Hippocampal formation (tissue), 2 donors: ENCODE measurements at places on chromosomes 3 and 15.

DNA sequence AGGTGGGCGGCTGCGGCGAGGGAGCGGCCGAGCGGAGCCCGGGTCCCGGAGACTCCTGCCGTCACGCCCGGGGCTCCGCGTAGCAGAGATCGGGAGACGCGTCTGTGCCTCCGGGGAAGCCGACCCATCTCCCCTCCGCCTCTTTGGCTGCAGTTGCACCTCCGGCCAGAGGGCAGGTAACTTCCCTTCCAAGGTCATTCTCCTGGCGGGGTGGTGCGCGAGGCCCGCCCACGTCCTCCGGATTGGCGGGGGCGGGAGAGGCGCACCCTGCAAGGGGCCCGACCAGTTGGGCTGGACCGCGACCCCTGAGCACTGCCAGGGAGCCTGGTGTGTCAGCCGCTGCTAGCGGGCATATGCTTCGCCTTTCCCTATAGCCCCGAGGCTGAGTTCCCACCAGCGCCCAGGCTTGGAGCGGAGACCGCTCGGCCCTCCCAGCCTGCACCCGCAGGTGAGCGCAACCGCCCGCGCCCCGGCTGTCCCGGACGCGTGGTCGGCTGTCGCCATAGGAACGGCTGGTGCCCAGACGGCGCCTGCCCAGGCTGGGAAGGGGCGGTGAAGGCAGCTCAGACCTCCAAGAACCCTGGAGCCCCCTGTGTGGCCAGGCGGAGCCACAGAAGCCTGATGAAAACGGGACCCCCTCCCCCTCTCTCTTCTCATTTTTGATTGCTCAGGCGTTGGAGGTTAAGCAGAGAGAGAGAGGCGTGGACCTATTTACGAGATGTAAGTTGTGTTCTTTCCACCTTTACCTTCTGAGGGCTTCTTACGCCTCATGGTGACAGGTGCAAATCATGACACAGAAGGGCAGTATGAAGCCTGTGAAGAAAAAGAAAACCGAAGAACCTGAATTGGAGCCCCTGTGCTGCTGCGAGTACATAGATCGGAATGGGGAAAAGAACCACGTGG is 453 bp downstream of the ZDHHC23 start:
- DNase-seq, result no peak

GRCh38 chr3:30713885-30714503 is 107.6 kb downstream of the TGFBR2 start:
- no peak for DNase-seq

DNA sequence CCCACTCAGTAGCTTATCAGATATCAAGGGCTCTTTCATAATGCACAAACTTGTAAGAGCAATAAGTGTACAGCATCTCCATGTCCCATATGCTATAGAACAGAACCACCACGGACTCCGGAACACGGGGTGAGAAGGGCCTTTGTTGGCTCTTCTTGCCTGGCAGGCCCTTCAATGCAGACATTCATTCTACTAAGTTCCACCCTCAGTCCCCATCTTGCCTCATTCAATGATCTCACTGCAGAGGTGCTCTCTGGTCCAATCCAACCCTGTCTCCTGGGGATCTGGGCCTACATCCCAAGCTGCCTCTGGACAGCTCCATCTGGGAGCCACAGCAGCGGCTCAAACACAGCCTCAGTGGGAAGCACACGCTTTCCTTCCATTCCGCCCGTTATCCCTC is 16.8 kb downstream of the HACD2 start:
- DNase-seq, result peak; percentile 48

GRCh38 chr15:54462511-54462913 is 484.3 kb downstream of the UNC13C start:
- no peak for DNase-seq

DNA sequence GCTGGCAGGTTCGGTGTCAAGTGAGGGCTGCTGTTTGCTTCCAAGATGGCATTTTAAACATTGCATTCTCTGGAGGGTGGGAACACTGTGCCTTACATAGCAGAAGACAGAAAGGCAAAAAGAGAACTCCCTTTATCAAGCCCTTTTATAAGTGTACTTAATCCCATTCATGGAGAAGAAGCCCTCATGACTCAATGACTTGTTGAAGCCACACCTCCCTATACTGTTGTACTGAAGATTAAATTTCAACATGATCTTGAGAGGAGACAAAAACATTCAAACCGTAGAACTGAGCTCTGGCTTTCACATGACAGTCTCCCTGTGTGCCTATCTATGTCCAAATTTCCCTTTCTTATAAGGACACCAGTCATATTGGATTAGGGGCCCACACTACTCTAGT is 443.4 kb upstream of the CDIN1 start:
- DNase-seq, result no peak

- DNase-seq, result peak; percentile 26
These were observed 161.3 kb upstream of the TLE3 start for GRCh38 chr15:70259028-70259424.

DNA sequence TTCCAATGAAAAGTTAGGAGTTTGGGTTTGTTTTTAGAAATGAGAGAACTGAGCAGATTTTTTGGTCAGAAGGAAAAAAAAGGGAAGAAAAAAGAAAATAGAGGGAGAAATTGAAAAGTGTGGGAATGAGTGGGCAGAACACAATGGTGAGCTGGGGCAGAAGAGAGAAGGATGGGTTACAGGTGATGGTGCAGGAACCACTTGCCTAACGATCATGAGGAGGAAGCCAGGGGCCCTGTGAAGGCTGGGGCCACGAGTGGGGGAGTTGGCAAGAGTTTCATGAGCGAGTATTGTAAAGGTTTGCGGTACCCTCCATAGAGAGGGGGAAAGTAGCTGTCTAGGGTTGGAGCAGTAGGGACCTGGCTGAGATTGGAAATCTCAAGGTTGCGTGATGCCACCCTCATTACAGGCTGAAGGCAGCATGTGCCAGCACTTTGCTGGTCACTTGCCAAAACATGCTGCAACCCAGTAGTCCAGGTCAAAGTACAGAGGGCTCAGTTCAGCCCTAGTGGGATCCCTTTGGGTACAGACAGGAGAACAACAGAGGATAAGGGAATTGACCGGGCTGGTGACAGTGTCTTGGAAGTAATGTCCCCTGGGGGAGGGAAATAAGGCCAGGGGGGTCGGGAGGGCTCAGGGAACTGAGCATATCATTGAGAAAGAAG is 6.6 kb downstream of the IVD start:
- no peak for DNase-seq
